Astrocyte (in vitro differentiated cells and primary cell): ENCODE measurements at places on chromosomes 6 and 20. TPM values are rescaled to one million over a fixed set of nuclear protein-coding genes. Genes with fewer than 3 reads are reported as not detected.
A peak's percentile ranks its signal among the peaks of the same experiment; 100 is the strongest.

- no peak for DNase-seq
These were observed 40.6 kb upstream of the SUMO4 start for GRCh38 chr6:149359440-149359839.

TENT5A gene
- 17.8 and 19.7 TPM in 2 replicates for total RNA-seq

DNA sequence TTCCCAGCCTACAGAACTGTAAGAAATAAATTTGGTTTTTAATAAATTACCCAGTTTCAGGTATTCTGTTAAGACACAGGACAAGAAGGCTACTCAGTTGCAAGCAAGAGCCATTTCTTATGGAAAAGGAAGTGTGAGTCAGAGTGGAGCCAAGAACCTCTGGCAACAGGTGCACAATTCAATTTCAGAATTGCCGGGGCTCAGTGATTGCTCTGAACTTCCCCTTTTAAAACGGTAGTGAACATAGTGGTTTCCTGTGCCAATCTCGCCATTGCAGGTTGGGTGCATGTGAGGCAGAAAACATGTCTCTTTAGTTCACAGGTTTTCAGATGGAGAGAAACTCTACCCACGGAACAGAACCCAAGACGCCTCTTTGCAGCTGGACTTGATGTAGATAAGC, 16.4 kb downstream of the PIGT start:
- no peak for DNase-seq

GRCh38 chr6:157996918-157997702, 15.4 kb downstream of the SYNJ2 start:
- no peak for DNase-seq

DNA sequence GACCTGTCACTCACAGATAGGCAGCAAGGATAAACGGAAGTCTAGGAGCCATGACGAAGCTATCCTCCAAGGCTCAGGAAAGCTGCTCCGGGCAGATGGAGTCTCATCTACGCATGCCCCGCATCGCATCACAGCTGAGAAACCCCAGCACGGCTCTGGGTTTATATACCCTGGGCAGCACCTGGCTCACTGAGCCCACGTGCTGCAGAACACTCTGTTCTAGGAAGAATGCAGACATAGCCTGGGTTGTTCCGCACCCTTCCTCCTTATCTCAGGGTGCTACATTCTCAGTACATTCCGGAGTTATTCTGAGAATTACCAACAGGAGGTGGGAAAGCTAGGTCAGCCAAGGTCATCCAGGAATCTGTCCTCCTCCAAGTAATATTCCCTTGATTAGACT, 260.4 kb downstream of the CBLN4 start:
- no peak for DNase-seq

DNA sequence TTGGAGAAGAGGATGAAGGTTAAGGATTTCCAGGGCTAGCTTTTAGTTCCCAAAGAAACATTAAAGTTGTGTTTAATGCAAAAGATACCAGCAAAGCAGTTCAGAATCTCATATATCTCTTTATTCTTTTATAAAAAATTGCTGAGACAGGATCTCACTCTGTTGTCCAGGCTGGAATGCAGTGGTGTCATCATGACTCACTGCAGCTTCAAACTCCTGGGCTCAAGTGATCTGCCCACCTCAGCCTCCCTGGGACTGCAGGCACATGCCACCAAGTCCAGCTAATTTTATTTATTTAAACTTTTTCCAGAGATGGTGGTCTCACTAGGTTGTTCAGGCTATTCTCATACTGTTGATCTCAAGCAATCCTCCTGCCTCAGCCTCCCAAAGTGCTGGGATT, 41.1 kb upstream of the CAP2 start:
- DNase-seq, result peak; percentile 21

SIM1 gene
- total RNA-seq, result not detected in 2 replicates

SLC22A1 gene
- 2.1 and 3.2 TPM in 2 replicates for total RNA-seq

- DNase-seq, result no peak
These were observed 12.5 kb downstream of the CD164 start for GRCh38 chr6:109369728-109370127.

DNA sequence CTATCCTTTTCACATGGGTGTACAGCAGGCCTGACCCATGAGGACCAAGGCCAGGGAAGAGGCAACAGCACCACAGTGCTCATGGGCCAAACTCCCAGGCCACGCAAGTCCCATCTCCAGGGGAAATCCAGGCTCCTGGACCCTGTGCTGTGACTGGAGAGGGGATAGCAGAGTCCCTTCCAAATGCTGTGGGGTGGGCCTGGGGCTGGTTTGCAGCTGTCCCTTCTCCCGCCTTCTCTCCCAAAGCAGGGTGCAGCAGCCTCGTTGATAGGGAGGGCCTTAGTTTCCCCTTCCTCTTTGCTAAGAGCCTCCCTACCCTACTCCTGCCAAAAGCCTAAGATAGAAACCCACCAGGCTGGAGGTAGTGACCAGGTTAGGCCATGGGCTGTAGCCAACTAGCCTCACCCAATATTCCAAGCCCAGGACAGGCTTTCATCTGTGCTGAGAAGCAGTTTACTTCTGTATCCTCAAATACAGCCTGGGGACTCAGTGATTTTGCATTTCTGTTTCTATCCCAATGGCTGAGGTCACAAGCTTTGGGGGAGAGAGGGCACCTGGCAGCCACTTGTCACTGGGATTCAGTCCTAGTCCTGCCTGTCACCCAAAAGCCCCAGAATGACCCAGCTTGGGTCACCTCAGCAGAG, 1.4 kb downstream of the CTSZ start:
- DNase-seq, result no peak

KCNK15 gene
- 0.14 and 0.17 TPM in 2 replicates for total RNA-seq

DNA sequence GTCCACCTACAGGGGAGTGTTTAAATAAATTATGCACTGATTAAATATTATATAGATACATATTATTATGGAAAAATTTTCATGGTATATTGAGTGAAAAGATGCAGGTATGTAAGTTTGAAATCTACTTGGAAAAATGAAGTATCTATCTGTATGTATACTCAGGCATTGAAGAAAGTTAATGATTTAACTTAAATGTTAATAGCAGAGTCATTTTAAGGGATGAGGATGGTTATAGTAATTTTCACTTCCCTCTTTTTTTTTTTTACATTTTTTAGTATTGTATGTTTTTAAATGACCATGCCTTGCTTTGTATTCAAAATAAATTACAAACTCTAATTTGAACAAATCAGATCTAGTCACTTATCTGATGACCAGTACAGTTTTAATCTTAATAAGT, 43.2 kb upstream of the NOTCH4 start:
- DNase-seq, result no peak
